Caco-2 (cell line): ENCODE measurements at places on chromosomes 7 and 10.

DNA sequence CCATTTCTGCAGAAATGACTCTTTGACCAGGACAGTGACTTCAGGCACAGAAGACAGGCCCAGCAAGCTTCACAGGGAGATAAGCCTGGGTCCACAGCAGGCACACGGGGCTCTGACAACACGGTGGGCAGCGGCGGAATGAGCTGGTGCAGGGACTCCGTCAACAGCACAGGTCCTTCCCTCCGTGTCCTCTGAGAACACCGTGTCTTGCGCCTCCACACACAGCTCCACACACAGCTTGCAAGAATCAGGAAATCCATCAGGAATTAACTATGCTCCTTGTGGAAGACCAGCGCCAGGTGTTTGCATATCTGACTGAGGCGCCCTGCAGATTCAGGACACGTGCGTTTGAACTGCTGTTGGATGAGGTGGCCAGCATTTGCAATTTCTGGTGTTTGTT is 39.6 kb downstream of the TCERG1L start:
- H3K4me1 ChIP-seq = no peaks in the 10 kb centered on the region
- no peaks in the 10 kb centered on the region for H3K36me3 ChIP-seq
- no peak overlapping the region for H3K4me3 ChIP-seq
- no peak for DNase-seq

DNA sequence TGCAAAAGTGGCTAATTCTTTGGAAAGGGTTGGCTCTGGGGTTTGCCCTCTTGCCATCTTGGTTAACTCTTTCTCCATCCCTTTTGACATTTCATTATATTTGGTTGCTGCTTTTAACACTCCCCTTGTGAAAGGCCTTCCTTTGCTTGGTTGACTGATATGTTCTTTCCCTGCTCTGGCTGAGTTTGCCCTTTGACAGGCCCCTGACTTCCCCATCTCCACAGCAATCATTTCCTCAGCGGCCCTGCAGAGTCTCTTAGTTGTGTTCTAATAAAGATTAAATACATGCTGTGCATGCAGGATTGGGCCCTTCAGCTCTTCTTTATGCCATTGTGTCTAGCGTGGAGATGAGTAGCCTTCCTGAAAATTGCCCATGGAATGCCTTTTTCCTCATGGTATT is 84.5 kb upstream of the CSTF2T start:
- H3K4me1 ChIP-seq = no peaks in the 10 kb centered on the region
- H3K27ac ChIP-seq = no peak overlapping the region
- DNase-seq = no peak
- no peaks in the 10 kb centered on the region for H3K27me3 ChIP-seq

DNA sequence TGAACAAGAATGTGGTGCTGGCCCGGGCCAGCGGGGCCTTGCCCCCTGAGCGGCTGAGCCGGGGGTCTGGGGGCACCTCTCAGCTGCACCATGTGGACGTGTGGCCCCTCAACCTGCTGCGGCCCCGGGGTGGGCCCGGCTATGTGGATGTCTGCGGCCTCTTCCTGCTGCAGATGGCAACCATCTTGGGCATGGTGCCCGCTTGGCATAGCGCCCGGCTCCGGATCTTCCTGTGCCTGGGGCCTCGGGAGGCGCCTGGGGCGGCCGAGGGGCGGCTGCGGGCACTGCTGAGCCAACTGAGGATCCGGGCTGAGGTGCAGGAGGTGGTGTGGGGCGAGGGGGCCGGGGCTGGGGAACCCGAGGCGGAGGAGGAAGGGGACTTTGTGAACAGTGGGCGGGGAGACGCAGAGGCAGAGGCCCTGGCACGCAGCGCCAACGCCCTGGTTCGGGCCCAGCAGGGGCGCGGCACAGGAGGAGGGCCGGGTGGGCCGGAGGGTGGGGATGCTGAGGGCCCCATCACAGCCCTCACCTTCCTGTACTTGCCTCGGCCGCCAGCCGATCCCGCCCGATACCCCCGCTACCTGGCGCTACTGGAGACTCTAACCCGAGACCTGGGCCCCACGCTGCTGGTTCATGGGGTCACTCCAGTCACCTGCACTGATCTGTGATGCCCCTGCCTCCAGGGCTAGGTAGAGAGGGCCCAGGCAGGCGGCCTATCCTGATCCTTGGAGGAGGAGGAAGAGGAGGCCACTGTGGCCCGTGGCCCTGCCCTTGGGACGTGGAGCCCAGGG is 1.1 kb upstream of the TRIP6 start:
- DNase-seq = no peak
- H3K27ac ChIP-seq = peak overlapping the region; percentile 88
- no peak overlapping the region for H3K4me3 ChIP-seq
- H3K4me1 ChIP-seq = peaks cover 17% of the 10 kb centered on the region
- no peaks in the 10 kb centered on the region for H3K36me3 ChIP-seq

- no peak for DNase-seq
- no peak overlapping the region for H3K4me3 ChIP-seq
- H3K27ac ChIP-seq = no peak overlapping the region
- no peaks in the 10 kb centered on the region for H3K36me3 ChIP-seq
Measured at GRCh38 chr10:98696516-98696915, 249.8 kb upstream of the HPS1 start.

DNA sequence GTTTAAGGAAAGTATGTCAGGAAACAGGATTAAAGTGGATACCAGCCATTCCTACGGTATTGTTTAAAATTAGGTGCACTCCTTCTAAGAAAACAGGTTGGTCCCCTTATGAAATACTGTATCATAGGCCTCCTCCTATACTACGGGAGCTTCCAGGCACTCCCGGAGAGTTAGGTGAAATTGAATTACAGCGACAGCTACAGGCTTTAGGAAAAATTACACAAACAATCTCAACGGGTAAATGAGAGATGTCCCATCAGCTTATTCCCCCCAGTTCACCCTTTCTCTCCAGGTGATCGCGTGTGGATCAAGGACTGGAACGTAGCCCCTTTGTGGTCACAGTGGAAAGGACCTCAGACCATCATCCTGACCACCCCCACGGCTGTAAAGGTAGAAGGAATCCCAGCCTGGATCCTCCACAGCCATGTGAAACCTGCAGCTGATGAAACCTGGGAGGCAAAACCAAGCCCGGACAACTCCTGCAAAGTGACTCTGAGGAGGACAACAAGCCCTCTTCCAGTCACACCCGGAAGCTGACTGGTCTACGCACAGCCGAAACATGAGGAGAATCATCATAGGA is 25.1 kb upstream of the GHITM start:
- H3K4me1 ChIP-seq = no peaks in the 10 kb centered on the region
- no peaks in the 10 kb centered on the region for H3K27me3 ChIP-seq
- no peaks in the 10 kb centered on the region for H3K36me3 ChIP-seq
- no peak overlapping the region for H3K27ac ChIP-seq
- DNase-seq = no peak

- no peak overlapping the region for H3K4me3 ChIP-seq
- no peaks in the 10 kb centered on the region for H3K27me3 ChIP-seq
- no peaks in the 10 kb centered on the region for H3K4me1 ChIP-seq
- no peak for DNase-seq
Measured at GRCh38 chr10:131111471-131112080, 199.9 kb downstream of the TCERG1L start.
